ENCODE measurements at places on chromosomes 1 and 21. TPM values are rescaled to one million over a fixed set of nuclear protein-coding genes. Genes with fewer than 3 reads are reported as not detected.

RGL1 gene
- 13.1 TPM for total RNA-seq

GRCh38 chr1:4121293-4121684 is 221.2 kb upstream of the C1orf174 start:
- DNase-seq, result no peak

DNA sequence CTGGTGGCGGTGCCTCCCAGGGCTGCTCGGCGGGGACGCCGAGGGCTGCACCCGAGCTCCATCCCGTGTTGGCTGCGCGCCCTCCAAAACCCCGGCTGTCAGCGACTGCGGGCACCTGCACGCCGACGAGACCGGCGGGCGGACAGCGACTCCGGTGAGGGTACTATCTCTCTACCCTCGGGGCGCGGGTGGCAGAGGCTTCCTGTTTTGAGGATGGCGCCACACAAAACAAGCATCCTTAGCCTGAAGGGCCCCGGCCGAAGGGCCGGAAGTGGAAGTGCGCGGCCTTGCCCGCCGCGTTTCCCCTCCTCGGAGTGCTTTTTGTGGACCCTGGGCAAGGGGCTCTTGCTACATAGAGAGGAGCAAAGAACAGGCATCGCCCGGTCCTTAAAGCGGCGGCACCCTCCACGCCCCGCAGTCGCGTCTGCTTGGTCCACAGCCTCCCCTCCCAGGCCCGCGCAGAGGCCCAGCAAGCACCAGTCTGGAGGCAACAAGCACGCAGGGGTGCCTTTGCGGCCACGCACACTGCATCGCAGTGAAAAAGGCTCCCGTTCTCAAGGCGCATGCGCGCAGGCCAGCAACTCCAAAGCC is 561 bp upstream of the COQ8A start:
- peak; percentile 57 for DNase-seq

DNA sequence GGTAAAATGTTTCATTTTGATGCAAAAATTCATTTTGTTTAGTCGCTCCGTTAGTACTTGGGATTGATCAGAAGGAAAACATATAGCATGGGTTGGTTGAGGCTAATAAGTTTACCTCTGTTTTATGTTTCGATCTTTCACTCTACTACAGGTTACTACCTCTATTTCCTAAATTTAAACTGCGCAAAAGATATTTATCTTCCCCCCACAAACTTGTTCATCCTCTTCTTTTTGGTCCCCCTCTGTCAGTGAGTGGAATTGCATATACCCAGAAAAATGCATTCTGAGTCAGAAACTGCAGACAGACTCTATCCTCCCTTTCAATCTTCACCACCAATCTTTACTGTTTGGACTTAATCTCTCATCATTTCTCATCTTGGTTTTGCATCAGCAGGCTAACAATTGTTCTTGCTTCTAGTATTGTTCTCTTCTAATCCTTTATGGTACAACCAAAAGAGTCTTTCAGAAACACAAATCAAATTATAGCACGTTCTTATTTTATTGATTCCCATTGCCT is 316.0 kb upstream of the ADGRL4 start:
- no peak for DNase-seq

BARHL2 gene
- not detected for total RNA-seq

GRCh38 chr1:188689542-188689941 is 1788.1 kb downstream of the BRINP3 start:
- DNase-seq, result no peak
